ENCODE measurements at places on chromosomes 7 and 10.
A peak's percentile ranks its signal among the peaks of the same experiment; 100 is the strongest.

GRCh38 chr10:72367301-72367960 lies 12.7 kb upstream of the DNAJB12 start:
- DNase-seq = no peak
- H3K36me3 ChIP-seq = peaks cover 50% of the 10 kb centered on the region
- H3K27me3 ChIP-seq = no peaks in the 10 kb centered on the region

DNA sequence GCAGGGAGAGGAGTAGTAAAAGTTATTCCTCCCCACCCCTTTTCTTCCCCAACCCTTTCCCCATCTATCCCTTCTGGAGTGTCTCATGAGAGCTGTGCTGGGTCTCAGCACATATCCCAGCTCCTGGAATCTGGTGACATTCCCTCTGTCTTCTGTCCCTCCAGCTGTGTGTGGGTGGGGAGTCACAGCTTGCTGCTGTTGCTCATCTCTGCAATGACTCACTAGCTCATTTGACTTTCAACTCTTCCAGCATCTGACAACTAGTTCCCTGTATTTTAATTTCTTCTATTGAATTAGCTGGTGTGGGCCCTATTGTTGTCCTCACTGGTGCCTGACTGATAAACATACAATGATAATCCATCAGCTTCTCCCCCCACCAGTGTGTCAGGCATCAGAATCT lies 198.9 kb upstream of the AUTS2 start:
- peaks cover 2% of the 10 kb centered on the region for H3K27me3 ChIP-seq
- H3K4me3 ChIP-seq = no peak overlapping the region
- H3K36me3 ChIP-seq = no peaks in the 10 kb centered on the region

GRCh38 chr7:92875719-92876118 lies 39.3 kb upstream of the CDK6 start:
- DNase-seq = no peak
- H3K4me3 ChIP-seq = no peak overlapping the region
- H3K36me3 ChIP-seq = no peaks in the 10 kb centered on the region
- no peaks in the 10 kb centered on the region for H3K27me3 ChIP-seq
- no peak overlapping the region for H3K27ac ChIP-seq

DNA sequence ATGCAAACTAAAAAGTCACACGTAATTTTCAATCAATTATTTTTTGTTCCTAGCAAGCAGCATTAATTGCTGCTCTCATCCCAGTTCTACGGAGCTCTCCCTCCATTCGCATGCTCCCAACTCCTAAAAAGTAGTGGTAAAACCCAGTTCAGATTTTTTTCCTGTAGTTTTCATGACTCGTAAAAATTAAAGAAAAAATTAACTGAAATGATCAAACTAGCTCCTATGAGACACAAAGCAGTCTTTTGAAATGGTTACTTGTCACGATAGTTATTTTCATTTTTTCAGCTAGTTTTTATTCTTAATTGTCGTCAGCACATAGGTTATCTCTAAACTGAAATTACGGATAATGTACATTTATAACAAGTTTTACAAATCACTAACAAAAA lies 1.8 kb downstream of the HNRNPA2B1 start:
- peak overlapping the region; percentile 78 for H3K4me3 ChIP-seq
- DNase-seq = no peak
- peaks cover 29% of the 10 kb centered on the region for H3K4me1 ChIP-seq
- no peaks in the 10 kb centered on the region for H3K27me3 ChIP-seq
- peak overlapping the region; percentile 95 for H3K27ac ChIP-seq

DNA sequence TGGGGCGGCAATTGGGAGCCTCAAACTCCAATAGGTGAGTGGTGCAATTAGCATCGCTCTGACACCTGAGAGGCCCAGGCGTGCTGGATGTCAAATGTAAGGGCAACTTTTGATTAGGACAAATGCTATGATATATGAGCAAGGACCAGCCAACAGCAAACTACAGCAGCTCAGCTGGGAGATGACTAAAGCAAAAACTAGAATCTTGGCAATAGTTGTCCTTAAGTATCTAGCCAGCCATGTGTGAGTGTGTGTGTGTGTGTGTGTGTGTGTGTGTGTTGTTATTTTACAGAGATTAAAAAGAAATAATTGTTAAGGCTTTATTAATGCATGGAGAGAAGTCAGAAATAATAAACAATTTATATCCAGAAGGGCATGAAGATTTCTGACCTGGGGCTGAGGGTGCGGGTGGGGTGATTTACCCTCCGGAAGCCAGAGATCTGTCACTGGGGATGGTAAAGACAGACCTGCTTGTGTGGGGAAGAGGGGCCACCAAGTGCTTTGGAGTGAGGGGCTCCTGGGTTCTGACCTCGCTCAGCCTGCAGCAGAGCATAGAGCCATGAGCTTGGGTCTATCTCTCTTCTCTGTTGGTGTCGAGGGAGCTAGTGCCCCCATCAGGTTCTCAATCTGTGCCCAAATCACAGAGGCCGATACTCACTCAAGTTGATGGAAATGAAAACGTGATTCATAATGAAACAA lies 77.3 kb downstream of the EMX2 start:
- H3K36me3 ChIP-seq = no peaks in the 10 kb centered on the region
- no peaks in the 10 kb centered on the region for H3K4me1 ChIP-seq
- DNase-seq = no peak
- peaks cover 17% of the 10 kb centered on the region for H3K27me3 ChIP-seq
- H3K4me3 ChIP-seq = no peak overlapping the region
- H3K27ac ChIP-seq = no peak overlapping the region

DNA sequence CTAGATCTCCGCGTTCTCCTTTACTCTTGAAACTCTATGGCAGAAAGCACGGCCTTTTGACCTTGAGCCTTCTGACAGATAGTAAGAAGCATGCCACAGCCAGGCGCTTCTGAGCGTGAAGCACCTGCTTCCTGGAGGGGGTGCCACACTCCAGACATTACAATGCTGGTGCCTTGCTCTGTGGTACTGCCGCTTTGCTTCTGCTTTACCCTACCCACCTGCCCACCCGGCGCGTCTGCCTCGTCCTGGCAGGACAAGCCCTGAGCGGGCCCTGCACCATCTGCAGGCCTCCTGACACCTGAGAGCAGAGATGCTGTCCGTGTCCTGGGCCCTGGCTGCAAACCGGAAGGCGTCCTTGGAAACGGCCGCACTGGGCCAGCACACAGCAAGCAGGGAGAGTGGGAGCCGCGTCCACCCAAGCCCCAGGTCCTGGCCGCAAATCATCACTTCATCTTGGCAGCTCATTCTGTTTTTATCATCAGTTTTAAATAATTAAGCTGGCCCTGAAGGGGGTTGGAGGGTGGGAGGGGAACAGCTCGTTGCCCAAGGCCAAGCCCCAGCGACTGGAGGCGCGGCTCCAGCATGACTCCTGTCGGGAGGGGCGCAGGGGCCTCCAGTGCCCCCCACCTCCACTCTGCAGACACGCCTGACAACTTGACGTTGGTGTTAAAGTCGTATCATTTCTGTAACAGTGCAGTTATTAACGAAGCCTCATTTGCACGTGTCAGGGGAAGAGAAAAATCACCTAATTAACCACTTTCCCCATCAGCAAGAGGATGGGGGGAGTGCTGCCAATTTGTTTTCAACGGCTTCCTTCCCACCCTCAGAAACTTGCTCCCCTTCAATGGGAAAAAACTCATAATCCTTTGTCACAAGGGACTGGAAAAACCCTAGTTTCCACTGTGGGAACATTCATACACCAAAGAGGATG lies 132.2 kb downstream of the MAD1L1 start:
- H3K36me3 ChIP-seq = no peaks in the 10 kb centered on the region
- H3K27me3 ChIP-seq = no peaks in the 10 kb centered on the region
- H3K27ac ChIP-seq = no peak overlapping the region
- peak; percentile 56 for DNase-seq
- no peak overlapping the region for H3K4me3 ChIP-seq
- H3K4me1 ChIP-seq = peaks cover 11% of the 10 kb centered on the region

- no peak for DNase-seq
- H3K27ac ChIP-seq = peak overlapping the region; percentile 87
- no peak overlapping the region for H3K4me3 ChIP-seq
- H3K4me1 ChIP-seq = peaks cover 52% of the 10 kb centered on the region
Observed at GRCh38 chr10:100371482-100372027, 24.5 kb downstream of the SCD start.

DNA sequence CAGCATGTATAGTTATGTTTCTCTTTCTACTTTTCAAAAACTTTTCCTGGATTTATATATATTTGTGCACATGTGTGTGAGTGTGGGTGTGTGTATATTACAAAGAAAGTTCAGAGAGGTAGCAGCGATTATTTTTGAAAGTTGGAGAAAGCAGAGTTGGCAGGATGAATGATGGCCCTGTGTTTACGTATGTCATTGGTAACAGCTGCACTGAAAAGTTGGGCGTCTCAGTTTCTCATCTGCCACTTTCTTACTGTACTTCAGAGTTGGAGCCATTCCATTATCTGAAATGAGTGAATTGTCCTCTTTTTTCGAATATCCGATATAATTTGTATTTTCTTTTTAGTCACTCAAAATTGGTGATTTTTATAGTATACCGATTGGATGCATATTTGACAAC lies 172.2 kb downstream of the CDK14 start:
- no peak overlapping the region for H3K4me3 ChIP-seq
- H3K36me3 ChIP-seq = no peaks in the 10 kb centered on the region
- peak overlapping the region; percentile 74 for H3K27ac ChIP-seq
- DNase-seq = no peak
- no peaks in the 10 kb centered on the region for H3K27me3 ChIP-seq

GRCh38 chr7:12403287-12404181 lies at the start of gene VWDE:
TSS of gene VWDE (minus strand) at chr7:12403865. CDS start at chr7:12403716, 149 bp downstream.
- no peaks in the 10 kb centered on the region for H3K4me1 ChIP-seq
- peaks cover 20% of the 10 kb centered on the region for H3K27me3 ChIP-seq
- H3K27ac ChIP-seq = no peak within 1 kb of the TSS
- peak; percentile 29 for DNase-seq

GRCh38 chr7:56483861-56484550 lies 367.8 kb upstream of the NUPR2 start:
- H3K4me1 ChIP-seq = no peaks in the 10 kb centered on the region
- H3K4me3 ChIP-seq = no peak overlapping the region
- H3K36me3 ChIP-seq = no peaks in the 10 kb centered on the region
- no peak overlapping the region for H3K27ac ChIP-seq
- DNase-seq = no peak

DNA sequence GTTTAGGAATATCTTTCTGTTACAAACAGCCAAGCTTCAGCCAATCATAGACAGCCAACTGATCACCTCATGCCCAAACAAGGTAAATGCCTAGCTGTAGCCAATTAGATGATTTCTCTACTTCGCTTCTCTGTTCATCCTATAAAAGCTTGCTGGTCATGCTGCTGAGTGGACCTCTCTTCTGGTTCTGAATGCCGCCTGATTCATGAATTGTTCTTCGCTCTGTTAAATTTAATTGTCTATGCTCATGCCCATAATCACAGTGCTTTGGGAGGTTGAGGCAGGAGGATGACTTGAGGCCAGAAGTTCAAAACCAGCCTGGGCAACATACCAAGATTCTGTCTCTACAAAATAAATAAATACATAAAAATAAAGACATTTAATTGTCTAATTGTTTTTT lies 698.1 kb upstream of the NRP1 start:
- H3K27ac ChIP-seq = no peak overlapping the region
- no peaks in the 10 kb centered on the region for H3K27me3 ChIP-seq
- H3K4me1 ChIP-seq = no peaks in the 10 kb centered on the region
- no peak overlapping the region for H3K4me3 ChIP-seq
- DNase-seq = no peak
- H3K36me3 ChIP-seq = no peaks in the 10 kb centered on the region

- peaks cover 14% of the 10 kb centered on the region for H3K4me1 ChIP-seq
- peaks cover 27% of the 10 kb centered on the region for H3K36me3 ChIP-seq
- peak overlapping the region; percentile 3 for H3K4me3 ChIP-seq
Observed at GRCh38 chr7:27106181-27106900, 3.9 kb upstream of the HOXA2 start.

DNA sequence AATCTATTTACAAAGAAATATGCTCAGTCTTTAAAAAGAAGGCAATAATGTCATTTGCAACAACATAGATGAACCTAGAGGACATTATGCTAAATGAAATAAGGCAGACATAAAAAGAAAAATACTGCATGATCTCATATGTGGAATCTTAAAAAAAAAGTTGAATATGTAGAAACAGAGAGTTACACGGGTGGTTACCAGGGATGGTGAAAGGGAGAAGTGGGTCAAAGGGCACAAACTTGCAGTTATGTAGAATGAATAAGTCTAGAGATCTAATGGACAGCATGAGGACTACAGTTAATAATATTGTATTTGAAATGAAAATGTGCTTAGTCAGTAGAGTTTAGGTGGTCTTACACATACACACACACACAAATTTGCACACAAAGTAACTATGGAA lies 88.2 kb upstream of the CCDC71L start:
- DNase-seq = no peak
- no peak overlapping the region for H3K4me3 ChIP-seq
- no peaks in the 10 kb centered on the region for H3K36me3 ChIP-seq

DNA sequence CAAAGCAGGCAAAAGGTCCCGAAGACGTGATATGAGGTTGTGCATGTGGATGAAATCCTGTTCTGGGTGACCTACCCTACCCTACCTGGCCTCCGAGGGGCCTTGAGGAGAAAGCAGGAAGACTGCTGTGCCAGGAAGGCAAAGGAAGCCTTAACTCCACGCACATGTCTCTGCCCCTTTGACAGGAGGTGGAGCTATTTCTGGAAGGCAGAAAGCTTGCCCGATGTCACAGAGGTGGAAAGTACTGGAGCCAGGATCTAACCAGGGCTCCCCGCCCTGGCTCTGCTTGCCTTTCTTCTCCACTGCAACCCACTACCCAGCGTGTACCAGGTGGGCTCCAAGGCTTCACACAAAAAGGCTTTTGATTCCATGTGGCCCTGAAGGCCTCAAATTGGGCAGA lies 66.4 kb upstream of the DDC start:
- H3K27ac ChIP-seq = no peak overlapping the region
- no peak for DNase-seq
- peaks cover 7% of the 10 kb centered on the region for H3K4me1 ChIP-seq
- no peaks in the 10 kb centered on the region for H3K27me3 ChIP-seq
- H3K4me3 ChIP-seq = no peak overlapping the region

DNA sequence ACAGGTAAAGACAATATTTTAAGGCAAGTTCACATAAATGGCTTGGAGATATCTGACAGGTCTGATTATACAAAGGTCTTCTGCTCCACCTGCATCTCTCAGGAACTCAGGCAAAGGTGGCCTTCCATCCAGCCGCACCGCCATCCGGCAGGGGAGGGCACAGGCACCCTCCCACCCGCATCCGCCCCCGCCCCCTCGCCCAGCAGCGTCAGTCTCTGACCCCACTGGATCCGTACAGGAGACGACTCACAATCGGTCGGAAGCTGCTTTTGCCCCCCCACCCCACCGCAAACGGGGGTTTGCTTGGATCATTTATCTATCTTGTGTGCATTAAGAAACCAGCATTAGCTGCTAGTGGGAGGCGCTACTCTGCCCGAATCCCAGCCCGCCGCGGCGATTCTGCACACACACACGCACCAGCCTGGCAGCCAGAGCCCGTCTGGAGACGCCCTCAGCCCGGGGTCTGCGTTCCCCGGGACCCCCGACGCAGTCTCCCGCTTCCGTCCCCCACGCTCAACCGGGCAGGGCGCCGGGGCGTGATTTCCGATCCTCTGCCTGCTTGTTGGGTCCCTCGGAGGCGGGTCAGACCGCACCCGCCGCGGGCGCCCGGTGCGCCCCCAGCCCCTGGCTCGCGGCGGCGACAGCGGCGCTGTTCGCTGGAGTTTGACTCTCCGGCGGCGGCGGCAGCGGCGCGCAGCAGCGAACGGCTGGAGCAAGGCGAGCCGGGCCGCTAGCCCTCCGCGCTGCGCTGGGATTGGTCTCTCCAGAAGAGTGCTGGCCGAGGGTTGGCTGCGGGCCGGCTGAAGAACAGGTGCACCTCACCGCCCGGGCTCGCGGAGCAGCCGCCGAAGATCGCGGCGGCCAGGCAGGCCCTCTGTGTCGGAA lies 820 bp upstream of the NRG3 start:
- H3K36me3 ChIP-seq = no peaks in the 10 kb centered on the region
- peak; percentile 19 for DNase-seq
- H3K27ac ChIP-seq = no peak overlapping the region
- H3K4me3 ChIP-seq = peak overlapping the region; percentile 21

Measured in large intestine (tissue), 12 donors.